Naive thymus-derived CD4-positive, alpha-beta T cell (primary cell): ENCODE measurements at places on chromosomes 4 and X. TPM values are rescaled to one million over a fixed set of nuclear protein-coding genes. Genes with fewer than 3 reads are reported as not detected.

DNA sequence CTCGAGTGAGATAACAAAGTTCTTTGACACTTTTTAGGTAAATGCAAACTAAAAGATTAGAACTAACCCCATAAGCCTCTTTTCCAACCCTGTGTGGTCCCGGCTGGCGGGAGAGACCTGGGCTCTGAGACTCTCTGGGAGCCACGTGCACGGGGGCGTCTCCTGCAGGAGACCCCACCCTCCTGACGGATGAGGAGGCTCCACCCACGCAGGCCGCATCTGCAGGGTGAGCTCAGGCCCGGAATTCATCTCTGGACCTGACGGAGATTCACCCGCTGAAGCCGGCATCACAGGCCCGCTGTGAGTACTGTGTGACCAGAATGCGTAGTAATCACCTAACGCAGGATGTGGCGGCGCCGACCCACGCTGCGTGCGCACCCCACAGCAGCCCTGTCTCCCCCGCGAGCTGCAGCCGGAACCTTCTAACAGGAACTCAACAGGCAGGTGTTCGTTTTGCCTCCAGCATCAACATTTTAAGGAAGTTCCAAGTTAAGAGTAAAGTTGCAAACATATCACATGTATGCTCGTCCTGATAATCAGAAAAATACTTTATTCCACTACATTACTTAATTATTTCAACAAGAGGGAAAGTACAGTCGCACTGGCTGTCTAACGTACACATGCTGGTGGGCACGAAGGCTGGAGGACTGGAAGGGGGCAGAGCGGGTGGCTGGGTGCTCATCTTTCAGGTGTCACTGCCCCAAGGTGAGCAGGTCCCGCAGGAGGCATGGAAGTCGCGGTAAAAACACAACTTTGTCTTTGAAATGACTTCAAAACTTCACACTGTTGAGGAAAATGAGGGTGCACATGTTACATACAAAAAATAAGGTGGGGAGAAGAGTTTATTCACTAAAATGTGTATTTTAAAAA lies 44.5 kb downstream of the FGFRL1 start:
- DNase-seq: peak; percentile 91

DNA sequence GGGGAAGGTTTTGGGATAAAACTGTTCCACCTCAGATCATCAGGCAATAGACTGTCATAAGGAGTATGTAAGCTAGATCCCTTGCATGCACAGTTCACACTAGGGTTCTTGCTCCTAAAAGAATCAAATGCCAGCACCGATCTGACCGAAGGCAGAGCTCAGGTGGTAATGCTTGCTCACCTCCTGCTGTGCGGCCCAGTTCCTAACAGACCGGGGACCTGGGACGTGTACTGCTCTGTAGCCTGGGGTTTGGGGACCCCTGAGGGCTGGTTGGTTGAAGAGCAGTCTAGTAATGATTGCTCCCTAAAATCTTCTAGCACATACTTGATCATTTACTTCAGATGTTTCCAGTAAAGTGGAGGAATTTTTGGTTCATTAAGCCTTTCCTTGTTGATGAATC lies 173.1 kb upstream of the SLIT2 start:
- no peak for DNase-seq

CYTL1 gene
- total RNA-seq: not detected

GRCh38 chr4:62075521-62075920 lies 875.4 kb downstream of the ADGRL3 start:
- DNase-seq: no peak

MAGEA9B gene
- not detected for total RNA-seq

DNA sequence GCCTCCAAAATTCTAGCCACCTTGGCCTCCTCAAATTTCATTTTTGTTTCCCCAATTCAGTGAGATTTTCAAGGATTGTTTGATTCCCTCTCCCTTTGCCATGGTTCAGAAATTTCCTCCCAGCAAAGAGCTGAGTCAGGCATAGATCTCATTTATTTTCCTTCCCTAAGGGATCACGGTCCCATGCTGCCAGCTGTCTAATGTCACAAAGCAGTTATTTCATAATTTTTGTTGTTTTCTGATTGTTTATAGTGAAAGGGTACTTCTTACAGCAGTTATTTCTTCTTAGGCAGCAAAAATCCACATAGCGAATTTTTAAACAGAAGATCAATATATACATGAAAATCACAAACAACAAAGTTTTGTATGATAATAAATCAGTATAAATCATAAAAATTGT lies 470.5 kb upstream of the MAGEB18 start:
- no peak for DNase-seq

GABRG1 gene
- not detected for total RNA-seq

NLGN4X gene
- not detected for total RNA-seq

DNA sequence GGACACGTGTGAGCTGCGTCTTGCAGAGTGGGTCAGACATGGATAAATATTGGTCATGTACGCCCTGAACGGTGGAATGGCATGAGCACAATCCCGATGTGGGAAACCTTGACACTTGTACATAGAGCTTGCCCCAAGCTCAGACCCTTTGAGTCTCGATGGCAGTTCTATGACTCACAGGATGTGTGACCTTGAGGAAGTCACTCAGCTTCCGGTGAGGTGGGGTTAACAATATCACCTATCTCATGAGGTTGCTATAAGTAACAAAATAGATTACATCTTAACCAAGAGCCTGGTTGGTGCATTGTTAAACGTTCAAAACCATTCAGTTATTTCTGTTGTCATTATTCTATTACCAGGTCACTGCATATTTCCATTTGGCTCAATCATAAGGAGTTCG lies 109.1 kb upstream of the TBL1X start:
- DNase-seq: no peak

DNA sequence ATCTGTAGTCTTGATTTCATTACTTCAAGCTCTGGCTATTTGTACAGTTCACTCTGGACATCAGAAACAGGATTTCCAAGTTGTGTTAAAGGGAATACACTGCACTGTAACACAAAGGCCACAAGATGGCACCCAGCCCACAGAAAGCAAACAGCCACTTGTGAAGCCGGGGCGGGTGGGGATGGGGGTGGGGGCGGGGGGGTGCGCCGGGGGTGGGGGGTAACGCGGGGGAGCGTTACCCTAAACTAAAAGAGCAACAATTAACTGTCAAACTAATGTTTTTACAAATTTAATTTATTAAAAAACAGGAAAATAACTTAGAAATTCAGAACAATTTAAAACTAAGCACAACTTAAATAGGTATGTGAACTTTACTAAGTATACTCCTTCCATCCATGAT lies 27.3 kb downstream of the PRDX4 start:
- peak; percentile 12 for DNase-seq

DNA sequence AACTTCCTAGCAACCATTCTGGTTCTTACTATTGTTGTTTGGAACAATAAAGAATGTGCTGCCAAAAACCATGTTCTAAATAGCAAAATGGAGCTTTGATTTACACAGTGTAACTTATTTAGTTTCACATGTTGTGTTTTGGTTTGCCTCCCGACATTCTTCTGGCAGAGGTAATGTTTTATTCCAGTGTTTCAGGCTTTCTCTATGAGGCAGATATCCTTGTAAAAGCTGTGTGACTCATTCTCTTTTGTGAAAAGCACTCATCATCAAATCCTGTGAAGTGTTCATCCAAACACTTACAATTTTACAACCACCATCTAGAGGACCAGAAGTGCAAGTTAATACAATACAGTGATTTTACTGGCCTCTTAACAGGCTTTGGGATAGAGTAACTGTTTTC lies 219.0 kb upstream of the GIMD1 start:
- DNase-seq: no peak

FAM9C gene
- not detected for total RNA-seq

- DNase-seq: no peak
Measured at GRCh38 chr4:13093170-13093569, 391.0 kb downstream of the RAB28 start.

DNA sequence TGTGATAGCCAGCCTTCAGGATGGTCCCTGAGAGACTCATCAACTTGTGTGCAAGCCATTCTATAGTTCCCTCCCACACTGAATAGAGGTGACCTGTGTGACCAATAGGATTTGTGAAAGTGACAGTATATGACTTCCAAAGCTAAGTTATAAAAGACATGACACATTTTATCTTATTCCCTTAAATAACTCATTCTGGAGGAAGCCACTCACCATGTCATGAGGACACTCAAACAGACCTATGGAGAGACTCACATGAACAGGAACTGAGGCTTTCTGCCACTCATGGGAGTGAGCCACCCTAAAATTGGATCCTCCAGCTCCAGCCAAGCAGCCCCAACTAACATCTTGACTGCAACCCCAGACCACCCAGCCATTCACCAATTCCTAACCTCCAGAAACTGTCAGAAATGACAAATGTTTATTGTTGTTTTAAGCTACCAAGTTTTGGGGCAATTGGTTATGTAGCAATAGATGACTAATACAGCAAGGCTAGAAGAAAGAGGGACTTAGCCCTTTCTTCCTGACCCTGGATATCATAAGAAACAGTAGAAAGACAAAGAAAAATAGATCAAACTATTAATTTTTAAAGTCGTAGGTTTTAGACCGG lies 9.0 kb upstream of the CHIC2 start:
- DNase-seq: no peak

GRCh38 chr4:120754590-120754989 lies 167.9 kb downstream of the PRDM5 start:
- DNase-seq: no peak

DNA sequence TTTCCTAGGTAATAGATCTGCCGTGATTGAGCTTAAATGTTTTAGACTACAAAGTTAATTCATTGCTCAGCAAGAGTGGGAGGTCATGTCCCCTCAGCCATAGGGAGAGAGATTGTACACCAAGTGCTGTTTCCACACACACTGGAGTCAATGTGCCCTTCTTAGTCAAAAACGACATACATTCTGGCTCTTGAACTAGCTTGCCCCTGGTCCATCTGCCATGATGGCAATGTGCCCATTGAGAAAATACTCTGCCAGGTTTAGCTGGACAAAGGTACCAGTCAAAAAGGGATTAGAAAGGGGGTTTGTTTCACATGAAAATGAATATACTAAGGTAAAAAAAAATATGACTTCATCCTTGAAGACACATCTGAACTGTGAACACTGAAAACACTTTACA lies 377.1 kb upstream of the ADGRL3 start:
- no peak for DNase-seq

DNA sequence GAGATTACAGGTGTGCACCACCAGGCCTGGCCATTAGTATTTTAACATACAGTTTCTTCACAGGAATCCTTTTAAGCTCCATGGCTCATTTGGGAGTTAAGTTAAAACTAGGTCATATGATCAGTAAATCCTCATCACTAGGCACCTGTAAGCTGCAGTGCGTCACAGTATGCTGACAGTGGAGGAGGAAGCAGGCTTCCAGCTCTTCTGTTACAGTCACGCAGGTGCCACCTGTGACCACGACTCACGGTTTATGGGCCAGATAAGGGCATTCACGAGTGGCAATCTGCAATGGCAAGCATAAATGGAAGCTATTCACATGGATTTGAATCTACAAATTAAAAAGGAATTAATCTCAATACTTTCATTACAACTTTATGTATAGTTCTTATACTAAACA lies 129.4 kb upstream of the BCOR start:
- DNase-seq: no peak

- no peak for DNase-seq
Measured at GRCh38 chrX:134024686-134025377, 39.4 kb upstream of the GPC3 start.

SLC6A14 gene
- not detected for total RNA-seq

- DNase-seq: no peak
Measured at GRCh38 chr4:7546152-7546808, 111.5 kb upstream of the PSAPL1 start.

GRCh38 chr4:80307183-80307735 lies 28.3 kb upstream of the CFAP299 start:
- no peak for DNase-seq

FGFR3 gene
- not detected for total RNA-seq

PLCXD1 gene
- total RNA-seq: 40.6 TPM

PLK4 gene
- total RNA-seq: 3.4 TPM

- DNase-seq: no peak
Measured at GRCh38 chr4:7584606-7585159, 150.0 kb upstream of the PSAPL1 start.

H2BW2 gene
- not detected for total RNA-seq

CXCL3 gene
- total RNA-seq: 3.0 TPM

DNA sequence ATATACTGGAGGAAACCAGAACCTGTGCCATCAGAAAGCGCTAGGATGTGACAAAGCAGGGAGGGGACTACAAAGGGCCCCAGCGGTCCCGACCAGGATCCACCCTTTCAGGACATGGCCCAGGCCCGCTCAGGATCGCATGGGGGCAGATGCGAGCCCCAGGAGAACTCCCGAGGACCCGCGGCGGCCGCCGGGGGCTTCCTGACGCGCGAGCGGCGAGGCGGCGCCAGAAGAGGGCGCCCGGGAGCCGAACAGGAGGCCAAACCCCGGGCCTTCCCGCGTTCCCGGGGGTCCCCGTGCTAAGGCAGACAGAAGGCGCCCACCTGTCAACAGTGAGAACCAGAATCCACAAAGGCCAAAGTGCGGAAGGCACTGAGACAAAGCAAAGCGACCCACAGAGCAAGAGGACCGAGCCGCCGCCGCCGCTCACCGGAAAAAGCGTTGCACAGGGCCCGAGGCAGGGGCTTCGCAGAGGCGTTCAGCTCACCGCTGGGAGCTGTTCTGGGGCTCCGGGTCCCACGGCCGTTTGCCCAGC lies 7.3 kb upstream of the OPN1LW start:
- DNase-seq: peak; percentile 56

- DNase-seq: no peak
Measured at GRCh38 chrX:117522725-117523700, 593.6 kb downstream of the KLHL13 start.

SSX3 gene
- total RNA-seq: not detected

ZCCHC18 gene
- total RNA-seq: 5.9 TPM

DNA sequence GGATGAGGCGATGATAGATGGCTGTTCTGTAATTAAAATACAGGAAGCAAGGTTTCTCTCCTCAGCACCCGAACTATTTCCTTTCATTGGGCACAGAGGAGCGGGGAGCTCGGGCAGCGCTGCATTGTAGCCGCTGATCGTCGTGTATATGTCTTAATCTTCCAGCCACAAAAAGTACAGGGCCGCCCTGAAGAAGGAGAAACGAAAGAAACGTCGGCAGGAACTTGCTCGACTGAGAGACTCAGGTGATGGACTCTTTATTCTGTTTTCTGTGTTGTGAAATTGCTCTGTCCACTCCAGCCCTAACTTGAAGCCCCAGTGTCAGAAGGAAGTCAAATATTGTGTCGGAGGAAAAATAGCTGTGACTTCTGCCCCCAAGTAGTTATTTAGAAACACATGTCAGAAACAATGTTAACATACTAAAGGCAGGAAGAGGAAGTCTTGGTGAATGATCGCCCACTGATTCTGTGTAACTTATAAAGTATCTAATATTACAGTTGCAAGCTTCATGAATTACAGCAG lies 546 bp downstream of the ZRSR2 start:
- no peak for DNase-seq
